ENCODE measurements at places on chromosomes 4 and X.

DNA sequence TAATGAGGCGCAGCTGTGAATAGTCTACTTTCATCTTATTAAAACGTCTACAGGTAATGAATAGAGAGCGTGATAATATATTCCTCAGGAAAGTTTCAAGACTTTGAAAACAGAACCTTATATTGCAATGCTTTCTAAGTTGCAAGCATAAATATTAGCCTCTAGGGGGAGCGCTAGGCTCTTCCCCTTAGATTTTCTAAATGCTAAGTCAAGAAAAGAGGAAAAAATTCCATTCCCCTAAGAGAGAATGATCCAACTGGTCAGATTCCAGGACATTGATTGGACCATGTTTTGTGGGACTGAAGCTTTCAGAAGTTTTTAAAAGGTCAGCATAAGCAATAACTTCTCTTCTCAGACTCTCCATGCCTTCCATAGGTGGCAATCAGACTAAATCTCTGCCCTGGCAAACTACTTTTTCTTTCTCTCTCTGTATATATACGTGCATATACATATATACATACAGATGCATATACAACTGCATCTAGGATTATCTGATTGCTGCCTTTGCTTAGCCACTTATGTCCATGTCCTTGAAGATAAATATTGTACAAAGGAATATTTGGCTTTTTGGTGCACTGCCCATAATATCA is 492.9 kb downstream of the INPP4B start:
- DNase-seq, result no peak

DNA sequence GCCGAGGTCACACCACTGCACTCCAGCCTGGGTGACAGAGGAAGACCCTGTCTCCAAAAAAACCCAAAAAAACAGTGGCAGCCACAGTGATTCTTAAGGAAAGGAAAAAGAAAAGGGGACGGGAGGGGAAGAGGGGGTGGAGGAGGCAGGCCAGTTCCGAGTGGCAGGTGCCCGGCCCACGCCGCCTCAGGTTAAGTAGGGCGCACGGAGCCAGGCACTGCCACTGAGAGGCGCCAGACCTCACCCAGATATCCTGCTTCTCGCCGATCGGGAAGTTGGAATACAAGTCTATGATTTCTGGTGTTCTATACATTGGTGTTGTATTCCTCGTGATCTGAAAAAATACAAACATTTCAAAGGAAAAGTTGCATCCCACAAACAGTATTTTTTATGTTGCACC is 35.9 kb downstream of the GAK start:
- DNase-seq, result no peak

- no peak for DNase-seq
Measured at GRCh38 chr4:151193414-151193813, 83.5 kb upstream of the PRSS48 start.

DNA sequence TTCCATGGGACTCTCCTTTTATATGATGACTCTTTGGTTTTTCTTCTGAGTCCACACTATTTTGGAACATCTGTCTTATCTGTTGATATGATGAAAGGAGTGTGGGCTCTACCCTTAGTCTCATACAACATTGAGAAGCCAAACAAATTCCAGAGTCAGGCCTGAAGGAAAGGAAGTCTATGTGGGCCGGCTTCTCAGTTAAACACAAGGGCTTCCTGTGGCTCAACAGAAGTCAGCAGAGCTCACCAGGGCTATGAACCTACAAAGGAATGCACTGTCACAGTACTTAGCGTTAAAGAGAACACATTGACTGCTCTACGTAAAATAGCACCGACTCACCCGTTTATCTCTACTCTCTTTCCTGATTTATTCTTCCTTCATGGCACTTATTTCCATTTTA is 641.0 kb upstream of the FRG1 start:
- DNase-seq, result no peak

DNA sequence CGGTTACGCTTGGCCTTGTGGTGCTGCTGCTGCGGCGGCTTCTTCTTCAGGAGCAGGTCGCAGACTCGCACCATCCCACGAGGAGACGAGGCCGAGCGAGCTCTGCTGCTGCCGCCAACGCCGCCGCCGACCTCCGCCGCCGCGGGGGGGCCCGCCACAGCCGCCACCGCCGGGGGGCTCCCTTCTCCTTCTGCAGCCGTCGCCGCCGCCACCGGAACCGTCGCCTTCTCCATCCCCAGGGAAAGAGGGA is 237 bp downstream of the ANKRD17 start:
- DNase-seq, result no peak

DNA sequence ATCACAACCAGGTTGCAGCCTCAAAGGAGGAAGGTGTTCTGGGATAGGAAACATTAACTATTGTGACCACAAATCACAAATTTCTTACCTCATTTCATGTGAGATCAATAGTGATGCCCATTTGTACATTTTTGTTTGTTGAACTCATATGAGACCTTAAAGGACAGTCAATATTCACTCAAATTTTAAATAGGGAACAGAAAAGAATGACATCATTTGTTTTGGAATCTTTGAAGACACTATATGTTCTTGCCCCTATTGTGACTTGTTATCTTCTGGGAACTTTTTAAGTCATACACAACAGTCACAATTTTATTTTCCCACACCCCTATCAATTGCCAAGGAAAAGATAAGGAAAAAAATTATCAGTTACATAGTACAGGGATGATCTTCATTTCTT is 346.5 kb downstream of the ARAP2 start:
- DNase-seq, result no peak

- no peak for DNase-seq
Measured at GRCh38 chr4:147094238-147094637, 148.6 kb upstream of the TTC29 start.

GRCh38 chrX:148363471-148364235 is 136.8 kb upstream of the AFF2 start:
- DNase-seq, result no peak

GRCh38 chr4:38065176-38065575 is 105.0 kb downstream of the PTTG2 start:
- DNase-seq, result no peak

- peak; percentile 2 for DNase-seq
Measured at GRCh38 chr4:139279760-139280620, at the start of gene MGARP. Gene MGARP (minus strand): TSS chr4:139280225. CDS start chr4:139280158, 67 bp downstream.

DNA sequence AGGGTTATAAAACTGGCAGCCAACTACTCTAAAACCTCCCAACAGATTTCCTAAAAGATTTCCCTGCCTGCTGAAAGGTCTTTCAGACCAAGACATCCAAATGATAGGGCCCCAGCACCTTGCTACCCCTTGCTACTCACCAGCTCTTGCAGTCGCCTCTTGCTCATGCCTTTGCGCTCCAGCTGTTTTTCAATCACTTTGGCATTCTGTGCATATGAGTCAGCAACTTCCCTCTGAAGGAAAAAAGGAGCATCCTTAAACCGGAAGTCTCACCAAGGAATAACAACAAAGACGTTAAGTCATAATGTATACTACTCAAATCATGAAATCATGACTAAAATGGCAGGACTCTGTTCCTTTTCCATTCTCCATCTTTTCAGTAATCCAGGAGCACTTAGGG is 24.0 kb downstream of the STEEP1 start:
- DNase-seq, result no peak

DNA sequence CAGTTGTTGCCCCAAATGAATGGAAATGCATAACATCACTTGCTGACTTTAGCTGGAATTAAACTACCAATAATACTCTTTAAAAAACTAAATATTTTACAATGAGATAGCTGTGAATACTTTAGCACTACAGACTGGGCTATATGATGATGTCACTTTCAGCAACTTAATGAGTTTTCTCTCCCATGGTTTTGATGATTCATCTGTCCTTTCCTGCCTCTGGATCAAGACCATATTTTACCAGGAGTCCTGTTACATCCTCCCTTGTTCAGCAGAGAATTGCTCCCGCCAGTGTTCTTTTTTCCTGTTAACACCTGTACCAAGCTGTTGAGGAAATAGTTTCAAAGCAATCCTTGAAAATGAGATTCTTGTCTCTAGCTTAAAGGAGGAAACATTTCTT is 543.0 kb downstream of the SPRY1 start:
- DNase-seq, result no peak

GRCh38 chrX:11050013-11050412 is 61.1 kb upstream of the HCCS start:
- no peak for DNase-seq

- no peak for DNase-seq
Measured at GRCh38 chr4:1333256-1333655, 13.8 kb upstream of the UVSSA start.

DNA sequence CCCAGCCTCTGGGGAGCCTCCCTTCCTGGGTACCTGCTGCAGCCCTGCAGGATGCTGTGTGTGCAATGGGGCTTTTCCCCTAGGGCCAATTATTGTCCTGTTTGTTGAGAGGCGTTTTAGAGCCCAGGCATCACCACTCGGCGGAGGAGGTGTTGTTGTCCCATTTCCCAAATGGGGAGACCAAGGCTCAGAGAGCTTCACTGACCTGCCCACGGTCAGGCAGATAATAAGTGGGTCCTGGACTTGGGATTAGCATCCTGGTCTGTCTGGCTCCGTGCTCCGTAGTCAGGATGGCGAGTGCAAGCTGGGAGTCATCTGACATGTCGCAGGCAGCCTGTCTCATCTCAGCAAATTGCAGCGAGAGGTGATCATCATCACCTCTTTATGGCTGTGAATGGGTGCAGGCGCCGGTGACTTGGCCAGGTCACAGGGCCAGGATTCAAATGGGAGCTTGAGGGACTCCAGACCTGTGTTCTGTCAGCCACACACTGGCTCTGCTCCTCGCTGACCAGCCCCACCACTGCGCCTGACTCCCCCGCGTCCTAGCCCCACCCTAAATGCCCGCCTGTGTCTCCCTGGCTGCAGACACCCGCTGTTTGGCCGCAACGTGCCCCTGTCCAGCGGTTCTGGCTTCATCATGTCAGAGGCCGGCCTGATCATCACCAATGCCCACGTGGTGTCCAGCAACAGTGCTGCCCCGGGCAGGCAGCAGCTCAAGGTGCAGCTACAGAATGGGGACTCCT is 16.6 kb downstream of the HTRA3 start:
- no peak for DNase-seq

DNA sequence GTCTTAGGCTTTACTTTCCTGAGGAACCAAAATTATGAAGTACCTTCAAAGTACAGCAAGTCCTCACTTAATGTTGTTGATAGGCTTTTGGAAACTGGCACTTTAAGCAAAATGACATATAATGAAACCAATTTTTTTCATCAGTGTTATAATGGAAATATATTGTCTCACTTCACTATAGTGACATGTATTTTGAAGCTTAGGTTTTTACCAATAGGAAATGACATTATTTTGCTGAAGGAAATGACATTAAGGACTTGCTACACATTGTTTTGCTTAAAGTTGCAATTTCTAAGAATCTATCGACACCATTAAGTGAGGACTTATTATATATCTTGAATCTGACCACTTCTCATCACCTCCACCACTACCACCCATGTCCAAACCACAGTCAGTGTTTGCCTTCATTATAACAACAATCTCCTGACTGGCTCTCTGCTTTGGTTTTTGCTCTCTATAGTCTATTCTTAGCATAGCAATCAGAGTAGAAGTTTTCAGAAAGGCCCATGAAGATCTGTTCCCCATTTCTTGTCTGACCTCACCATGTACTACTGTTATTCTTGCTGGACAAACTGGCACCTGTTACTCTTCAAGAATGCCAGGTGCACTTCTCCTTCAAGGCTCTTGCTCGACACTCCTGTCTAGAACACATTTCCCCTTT is 311.2 kb downstream of the BMPR1B start:
- no peak for DNase-seq

DNA sequence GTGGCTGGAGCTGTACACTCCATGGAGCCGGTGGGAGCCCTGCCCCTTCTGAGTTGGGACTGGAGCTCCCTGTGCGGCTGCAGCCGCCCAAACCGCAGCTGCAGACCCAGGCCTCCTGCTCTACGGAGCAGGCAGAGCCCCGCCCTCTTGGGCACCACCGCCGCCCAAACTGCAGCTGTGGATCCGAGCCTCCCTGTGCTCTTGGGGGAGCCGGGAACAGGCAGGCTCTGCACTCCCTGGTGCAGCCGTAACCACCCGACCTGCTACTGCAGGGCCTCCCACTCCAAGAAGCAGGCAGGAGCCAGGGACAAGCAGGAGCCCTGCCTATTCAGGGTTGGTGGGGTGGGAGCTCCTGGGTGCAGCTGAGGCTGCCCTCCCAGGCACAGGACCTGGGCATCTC is 237.5 kb upstream of the ATP6AP2 start:
- no peak for DNase-seq

GRCh38 chr4:135357091-135357490 is 1155.5 kb upstream of the PABPC4L start:
- DNase-seq, result no peak

GRCh38 chrX:77910108-77910840 is at the start of gene ATP7A:
Gene ATP7A (plus strand): TSS chrX:77910693. CDS start chrX:77971642, 60,949 bp downstream.
- DNase-seq, result peak; percentile 82

GRCh38 chr4:79049840-79050540 is 110.8 kb upstream of the PAQR3 start:
- DNase-seq, result peak; percentile 33

GRCh38 chr4:108991551-108992328 is 228.9 kb upstream of the ETNPPL start:
- DNase-seq, result no peak

GRCh38 chrX:19156186-19156585 is 33.9 kb upstream of the ADGRG2 start:
- DNase-seq, result no peak

DNA sequence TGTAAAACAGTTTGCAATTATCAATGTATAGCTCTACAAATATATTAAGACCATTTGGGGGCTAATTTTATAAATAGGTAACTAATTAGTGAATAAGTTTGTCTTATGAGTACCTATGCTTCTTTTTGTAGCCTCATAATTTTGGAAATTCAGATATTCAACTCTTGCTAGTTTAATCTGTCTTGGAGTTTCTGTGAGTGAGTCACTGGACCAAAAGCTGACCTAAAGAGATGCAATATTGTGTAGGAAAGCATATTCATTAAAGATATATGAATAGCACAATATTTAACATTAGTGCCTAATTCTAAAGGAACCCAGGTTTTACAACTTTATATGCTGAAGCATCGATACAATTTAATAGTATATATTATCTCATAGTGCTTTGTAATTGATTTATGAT is 161.3 kb upstream of the PCDH18 start:
- no peak for DNase-seq

DNA sequence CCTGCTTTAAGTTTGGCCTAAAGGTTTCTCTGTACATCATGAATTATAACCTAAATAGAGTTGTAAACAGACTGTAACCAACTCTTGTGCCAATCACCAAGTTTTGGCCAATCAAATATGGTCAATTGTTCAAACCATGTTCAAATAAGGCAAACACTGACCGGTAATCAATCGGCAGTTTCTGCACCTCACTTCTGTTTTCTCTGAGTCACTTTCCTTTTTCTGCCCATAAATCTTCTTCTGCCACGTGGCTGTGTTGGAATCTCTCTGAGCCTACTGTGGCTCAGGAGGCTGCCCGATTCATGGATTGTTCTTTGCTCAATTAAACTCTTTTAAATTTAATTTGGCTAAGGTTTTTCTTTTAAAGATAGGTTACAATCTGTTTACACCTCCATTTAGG is 16.5 kb upstream of the ENPP6 start:
- DNase-seq, result no peak
